ENCODE measurements at places on chromosomes 1 and 21.

GRCh38 chr1:184056921-184057555 is 5.5 kb downstream of the TSEN15 start:
- no peak for DNase-seq

GRCh38 chr1:179251675-179252074 is 22.2 kb upstream of the ABL2 start:
- peak; percentile 22 for DNase-seq

- no peak for DNase-seq
Observed at GRCh38 chr1:175536369-175536768, 207.0 kb downstream of the TNR start.

DNA sequence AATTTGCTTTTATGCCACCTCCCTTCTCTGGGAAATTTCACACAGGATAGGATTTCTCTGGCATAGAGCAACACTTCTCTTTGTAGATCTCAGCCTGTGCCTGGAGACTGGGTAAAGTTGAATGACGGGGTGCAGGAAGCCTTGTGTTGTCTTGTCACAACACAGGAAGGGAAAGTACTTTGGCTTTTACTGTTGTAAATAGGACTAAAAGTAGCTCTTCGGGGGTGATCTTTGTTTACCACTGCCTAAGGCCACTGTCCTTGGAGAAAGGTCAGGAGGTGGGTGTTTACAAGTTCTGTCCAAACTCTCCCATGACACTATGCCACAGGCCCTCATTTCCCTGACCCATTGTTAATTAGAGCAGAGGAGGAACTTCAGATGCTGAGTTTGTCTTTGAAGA is 139.7 kb downstream of the FGGY start:
- DNase-seq: peak; percentile 14

DNA sequence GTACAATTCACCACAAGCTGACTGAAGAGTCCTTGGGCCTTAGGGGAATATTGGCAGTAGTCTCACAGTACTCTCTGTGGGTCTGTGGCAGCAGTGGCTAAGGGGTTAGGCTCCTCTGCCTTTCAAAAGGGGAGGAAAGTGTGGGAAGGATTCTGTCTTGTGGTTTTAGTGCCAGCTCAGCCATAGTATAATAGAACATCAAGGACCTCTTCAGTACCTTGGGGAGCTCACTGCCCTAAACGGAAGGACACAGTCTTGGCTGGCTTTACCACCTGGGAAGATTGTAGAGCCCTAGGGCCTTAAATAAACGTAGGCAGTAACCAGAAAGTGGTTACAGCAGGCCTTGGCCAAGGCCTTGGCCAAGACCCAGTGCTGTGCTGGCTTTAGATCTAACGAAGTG is 265.7 kb downstream of the COL11A1 start:
- DNase-seq: no peak

- DNase-seq: no peak
Observed at GRCh38 chr1:228429698-228430097, 13.0 kb upstream of the TRIM17 start.

GRCh38 chr1:84379138-84379916 is 19.0 kb upstream of the DNASE2B start:
- DNase-seq: peak; percentile 57

DNA sequence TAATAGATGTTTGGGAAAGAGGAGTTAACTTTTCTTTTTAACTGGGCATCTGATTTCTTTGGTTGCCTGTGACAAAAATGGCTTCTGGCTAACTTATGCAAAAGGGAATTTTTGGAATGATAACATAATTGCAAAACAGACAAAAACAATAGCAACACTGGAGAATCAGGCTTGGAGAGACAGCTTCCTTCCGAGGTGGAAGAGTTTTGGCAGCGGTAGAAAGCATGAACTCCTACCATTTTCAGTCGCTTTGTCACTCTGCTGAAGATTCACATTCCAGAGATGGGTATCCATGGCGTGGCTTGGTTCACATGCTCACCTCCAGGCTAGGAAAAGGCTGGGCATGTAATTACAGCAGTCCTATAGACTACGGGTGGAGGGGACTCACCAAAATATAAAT is 17.2 kb upstream of the FGGY start:
- DNase-seq: peak; percentile 57
